ENCODE measurements at places on chromosomes 7 and 10.

GRCh38 chr10:93600446-93601145, 439 bp downstream of the RBP4 start:
- peak overlapping the region; percentile 51 for H3K4me3 ChIP-seq
- H3K4me1 ChIP-seq, result no peaks in the 10 kb centered on the region
- no peak overlapping the region for H3K27ac ChIP-seq
- H3K27me3 ChIP-seq, result peaks cover 43% of the 10 kb centered on the region
- peak; percentile 63 for DNase-seq
- H3K36me3 ChIP-seq, result no peaks in the 10 kb centered on the region

GRCh38 chr10:23053036-23053435, 42.3 kb upstream of the MSRB2 start:
- H3K27ac ChIP-seq, result no peak overlapping the region
- DNase-seq, result peak; percentile 17
- peaks cover 6% of the 10 kb centered on the region for H3K27me3 ChIP-seq
- H3K4me1 ChIP-seq, result no peaks in the 10 kb centered on the region
- no peaks in the 10 kb centered on the region for H3K36me3 ChIP-seq

GRCh38 chr7:94216944-94217461, 177.7 kb upstream of the COL1A2 start:
- H3K4me1 ChIP-seq, result no peaks in the 10 kb centered on the region
- H3K27ac ChIP-seq, result no peak overlapping the region
- no peak overlapping the region for H3K4me3 ChIP-seq
- H3K36me3 ChIP-seq, result no peaks in the 10 kb centered on the region
- no peaks in the 10 kb centered on the region for H3K27me3 ChIP-seq

DNA sequence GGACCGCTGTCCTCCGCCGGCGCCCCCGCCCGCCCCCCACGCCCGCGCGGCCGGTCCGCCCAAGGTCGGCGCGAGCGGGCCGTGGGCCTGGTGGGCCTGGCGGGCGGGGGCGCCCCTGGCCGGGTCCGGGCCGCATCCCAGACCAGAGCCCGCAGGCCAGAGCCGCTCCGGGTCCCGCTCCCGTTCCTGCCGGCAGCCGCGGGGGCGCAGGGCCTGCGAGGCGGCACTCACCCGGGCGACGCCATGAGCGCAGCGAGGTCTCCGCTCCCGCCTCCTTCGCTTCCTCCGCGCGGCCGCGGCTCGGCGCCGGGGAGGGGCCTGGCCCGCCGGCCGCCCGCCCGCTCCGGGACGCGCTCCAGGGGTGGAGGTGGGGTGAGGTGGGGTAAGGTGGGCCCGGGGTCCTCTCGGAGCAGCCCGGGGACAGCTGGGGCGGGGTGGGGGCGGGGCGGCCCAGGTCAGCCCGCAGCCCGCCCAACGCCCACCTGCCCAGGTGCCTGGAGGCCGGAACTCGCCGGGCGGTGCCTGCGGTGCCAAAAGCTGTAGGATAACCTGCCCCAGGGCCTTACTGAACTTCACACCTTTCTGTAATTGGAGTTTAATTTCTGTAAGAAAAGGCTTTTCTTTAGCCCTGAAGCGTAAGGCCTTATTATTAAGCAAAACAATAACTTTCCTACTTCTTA, at the start of gene URGCP:
Gene URGCP, minus strand, starts transcription at position 266 of the 680 bp plus-strand sequence. Its CDS starts 21 bp downstream, at position 245.
- H3K4me3 ChIP-seq, result peak within 1 kb of the TSS; percentile 79
- no peaks in the 10 kb centered on the region for H3K27me3 ChIP-seq
- peak; percentile 83 for DNase-seq
- H3K27ac ChIP-seq, result peak within 1 kb of the TSS; percentile 85
- H3K4me1 ChIP-seq, result peaks cover 20% of the 10 kb centered on the region

- H3K27me3 ChIP-seq, result no peaks in the 10 kb centered on the region
- DNase-seq, result peak; percentile 76
- peak within 1 kb of the TSS; percentile 35 for H3K27ac ChIP-seq
- peak within 1 kb of the TSS; percentile 83 for H3K4me3 ChIP-seq
These were observed at the start of gene GTF2IRD1 for GRCh38 chr7:74453322-74454011. GTF2IRD1 (plus strand) TSS chr7:74453906; CDS start chr7:74508081, 54,175 bp downstream.

DNA sequence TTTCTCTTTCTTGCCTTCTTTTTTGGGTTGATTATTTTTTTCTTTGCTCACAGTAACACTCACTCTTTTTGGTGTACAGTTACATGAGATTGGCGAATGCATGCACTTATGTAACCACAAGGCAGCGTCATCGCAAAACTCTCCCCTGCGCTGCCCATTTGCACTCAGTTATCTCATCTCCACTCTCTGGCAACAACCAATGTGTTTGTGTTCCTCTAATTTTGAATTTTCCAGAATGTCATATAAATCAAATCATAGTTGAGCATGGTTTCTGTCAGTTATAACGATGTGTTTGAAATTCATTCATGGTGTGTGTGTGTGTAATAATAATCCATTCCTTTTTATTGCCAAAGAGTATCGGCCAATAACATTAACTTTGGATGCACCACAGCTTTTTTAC, 23.0 kb upstream of the IGFBP3 start:
- H3K27me3 ChIP-seq, result no peaks in the 10 kb centered on the region
- H3K4me3 ChIP-seq, result no peak overlapping the region
- DNase-seq, result no peak
- H3K36me3 ChIP-seq, result no peaks in the 10 kb centered on the region

DNA sequence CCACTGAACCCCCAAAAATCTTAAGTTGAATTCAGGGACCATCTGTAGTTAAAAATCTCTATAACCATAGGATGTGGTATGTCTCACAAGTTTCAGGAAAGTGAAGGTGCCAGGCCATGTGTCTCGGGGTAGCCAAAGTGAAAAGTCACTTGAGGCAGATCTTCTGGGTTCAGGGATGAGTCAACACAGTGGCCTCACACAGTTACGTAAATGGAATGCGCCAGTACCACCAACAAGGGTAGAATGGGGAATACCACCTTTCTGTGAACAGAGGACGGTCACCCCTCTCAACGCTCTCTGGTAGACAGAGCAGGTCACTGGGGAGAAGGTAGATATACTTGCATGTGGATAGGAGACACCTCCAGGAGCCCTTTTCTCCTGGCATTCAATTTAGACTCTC, 71.4 kb downstream of the ELMO1 start:
- no peak overlapping the region for H3K4me3 ChIP-seq
- H3K27me3 ChIP-seq, result no peaks in the 10 kb centered on the region
- H3K36me3 ChIP-seq, result no peaks in the 10 kb centered on the region

DNA sequence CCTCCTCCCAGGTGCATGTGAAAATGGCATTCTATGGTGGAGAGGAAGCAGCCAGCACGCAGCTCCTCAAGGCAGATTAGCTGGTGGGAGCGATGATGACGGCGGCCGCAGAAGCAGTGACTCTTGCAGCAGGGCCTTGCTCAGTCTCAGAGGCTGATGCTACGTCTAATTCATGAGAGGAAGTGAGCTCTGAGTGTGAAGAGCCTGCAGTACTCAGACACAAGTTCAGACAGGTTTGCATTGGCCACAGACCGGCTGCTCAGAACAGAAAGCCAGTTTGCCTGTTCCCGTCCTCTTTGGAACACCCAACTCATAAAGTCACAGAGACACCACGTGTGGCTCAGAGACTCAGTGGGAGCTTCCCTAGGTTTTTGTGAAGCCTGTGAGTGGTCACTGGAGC, 136.5 kb downstream of the ADARB2 start:
- H3K27ac ChIP-seq, result no peak overlapping the region
- no peaks in the 10 kb centered on the region for H3K4me1 ChIP-seq
- H3K36me3 ChIP-seq, result no peaks in the 10 kb centered on the region
- DNase-seq, result no peak

GRCh38 chr10:29859521-29860130, 199.8 kb downstream of the JCAD start:
- no peak overlapping the region for H3K27ac ChIP-seq
- peaks cover 36% of the 10 kb centered on the region for H3K4me1 ChIP-seq
- H3K4me3 ChIP-seq, result peak overlapping the region; percentile 1
- no peaks in the 10 kb centered on the region for H3K36me3 ChIP-seq

DNA sequence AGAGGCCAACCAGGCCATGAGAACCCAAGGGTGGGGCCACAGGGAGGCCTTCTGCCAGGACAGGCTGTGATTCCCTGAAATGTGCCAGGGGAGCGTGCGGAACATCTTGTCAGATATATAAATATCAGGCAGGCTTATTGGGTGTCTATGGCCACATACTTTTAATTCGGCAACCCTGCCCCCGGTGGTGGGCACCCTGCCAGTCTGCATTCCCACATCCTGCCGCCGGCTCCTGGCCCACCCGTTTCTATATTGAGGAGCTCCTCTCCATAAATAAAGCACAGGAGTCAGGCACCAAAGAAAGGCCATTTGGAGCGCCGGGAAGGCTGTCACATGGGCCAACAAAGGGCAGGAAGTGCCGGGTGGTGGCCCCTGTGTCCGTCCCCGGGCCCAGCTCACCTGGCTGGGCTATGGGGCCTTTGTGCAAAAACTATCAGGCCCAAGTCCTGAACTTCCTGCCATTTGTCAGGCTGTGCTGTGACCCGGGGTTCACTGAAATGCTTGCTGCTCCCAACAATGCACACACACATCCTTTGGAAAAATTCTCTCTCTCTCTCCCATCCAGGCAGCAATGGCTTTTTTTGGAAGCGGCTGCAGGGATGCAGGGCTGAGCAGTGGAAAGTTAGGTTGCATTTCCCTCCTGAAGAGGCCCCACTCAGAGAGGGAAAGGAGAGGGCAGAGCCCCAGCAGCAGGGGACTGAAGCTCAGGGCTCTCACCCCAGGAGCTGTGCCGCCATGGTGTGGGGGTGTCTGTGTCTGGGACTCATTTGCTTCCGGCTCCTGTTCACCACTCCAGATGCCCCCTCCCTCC, 25.0 kb upstream of the PODXL start:
- no peak overlapping the region for H3K4me3 ChIP-seq
- H3K27me3 ChIP-seq, result no peaks in the 10 kb centered on the region
- no peak overlapping the region for H3K27ac ChIP-seq
- no peaks in the 10 kb centered on the region for H3K36me3 ChIP-seq
- peaks cover 2% of the 10 kb centered on the region for H3K4me1 ChIP-seq
- peak; percentile 17 for DNase-seq

GRCh38 chr7:158133515-158134271, 453.9 kb downstream of the PTPRN2 start:
- H3K27ac ChIP-seq, result no peak overlapping the region
- no peaks in the 10 kb centered on the region for H3K4me1 ChIP-seq
- DNase-seq, result no peak
- H3K4me3 ChIP-seq, result no peak overlapping the region
- no peaks in the 10 kb centered on the region for H3K27me3 ChIP-seq

- H3K27me3 ChIP-seq, result no peaks in the 10 kb centered on the region
- no peaks in the 10 kb centered on the region for H3K36me3 ChIP-seq
- DNase-seq, result no peak
- peaks cover 15% of the 10 kb centered on the region for H3K4me1 ChIP-seq
These were observed 67.6 kb downstream of the CAV1 start for GRCh38 chr7:116592445-116592844.

DNA sequence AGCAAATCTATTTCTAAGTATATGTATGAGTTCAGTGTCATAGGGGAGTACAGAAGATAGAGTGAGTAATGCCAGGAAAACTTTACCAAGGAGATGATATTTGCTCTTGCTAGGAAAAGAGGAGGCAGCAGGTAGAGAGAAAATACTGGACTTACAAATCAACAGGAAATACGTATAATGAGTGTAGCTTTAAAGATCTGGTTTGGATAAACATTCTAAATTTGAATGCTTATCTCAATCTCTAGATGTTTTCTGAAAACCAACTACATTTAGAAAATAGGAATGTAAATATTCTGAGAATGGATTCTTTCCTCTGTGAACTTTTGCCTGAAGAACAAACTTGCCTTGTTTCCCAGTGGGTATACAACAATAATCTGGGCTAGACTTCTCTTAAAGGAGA, 46.9 kb upstream of the GNAI1 start:
- H3K27me3 ChIP-seq, result no peaks in the 10 kb centered on the region
- no peaks in the 10 kb centered on the region for H3K36me3 ChIP-seq
- H3K27ac ChIP-seq, result no peak overlapping the region
- no peak overlapping the region for H3K4me3 ChIP-seq

- H3K27ac ChIP-seq, result no peak overlapping the region
- H3K4me1 ChIP-seq, result no peaks in the 10 kb centered on the region
- no peak overlapping the region for H3K4me3 ChIP-seq
- H3K36me3 ChIP-seq, result no peaks in the 10 kb centered on the region
These were observed 30.1 kb downstream of the NEUROD6 start for GRCh38 chr7:31310321-31310935.

DNA sequence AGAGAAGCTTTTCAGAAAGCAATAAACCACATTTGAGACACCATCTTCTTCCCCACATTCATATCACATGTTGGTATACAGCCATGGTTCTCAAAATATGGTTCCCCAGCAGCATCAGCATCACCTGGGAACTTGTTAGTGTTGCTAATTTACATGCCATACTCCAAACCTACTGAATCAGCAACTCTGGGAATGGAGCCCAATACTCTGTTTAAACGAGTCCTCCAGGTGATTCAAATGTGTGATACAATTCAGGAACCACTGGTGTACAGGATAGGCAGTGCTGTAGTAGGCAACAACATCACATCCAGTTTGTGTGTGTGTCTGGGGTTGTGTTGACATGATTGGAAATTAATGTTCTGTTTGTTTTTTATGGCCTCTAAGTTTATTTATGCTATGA, 47.7 kb downstream of the ZNF277 start:
- H3K4me3 ChIP-seq, result no peak overlapping the region
- H3K27ac ChIP-seq, result no peak overlapping the region
- H3K4me1 ChIP-seq, result no peaks in the 10 kb centered on the region
- no peaks in the 10 kb centered on the region for H3K36me3 ChIP-seq

- H3K27me3 ChIP-seq, result peaks cover 11% of the 10 kb centered on the region
- no peaks in the 10 kb centered on the region for H3K36me3 ChIP-seq
- H3K4me3 ChIP-seq, result no peak overlapping the region
- no peak overlapping the region for H3K27ac ChIP-seq
- no peak for DNase-seq
These were observed 35.5 kb downstream of the RBM20 start for GRCh38 chr10:110679486-110680272.

GRCh38 chr10:132373241-132373955, 23.6 kb upstream of the PWWP2B start:
- no peaks in the 10 kb centered on the region for H3K27me3 ChIP-seq
- no peaks in the 10 kb centered on the region for H3K36me3 ChIP-seq
- no peak overlapping the region for H3K4me3 ChIP-seq

DNA sequence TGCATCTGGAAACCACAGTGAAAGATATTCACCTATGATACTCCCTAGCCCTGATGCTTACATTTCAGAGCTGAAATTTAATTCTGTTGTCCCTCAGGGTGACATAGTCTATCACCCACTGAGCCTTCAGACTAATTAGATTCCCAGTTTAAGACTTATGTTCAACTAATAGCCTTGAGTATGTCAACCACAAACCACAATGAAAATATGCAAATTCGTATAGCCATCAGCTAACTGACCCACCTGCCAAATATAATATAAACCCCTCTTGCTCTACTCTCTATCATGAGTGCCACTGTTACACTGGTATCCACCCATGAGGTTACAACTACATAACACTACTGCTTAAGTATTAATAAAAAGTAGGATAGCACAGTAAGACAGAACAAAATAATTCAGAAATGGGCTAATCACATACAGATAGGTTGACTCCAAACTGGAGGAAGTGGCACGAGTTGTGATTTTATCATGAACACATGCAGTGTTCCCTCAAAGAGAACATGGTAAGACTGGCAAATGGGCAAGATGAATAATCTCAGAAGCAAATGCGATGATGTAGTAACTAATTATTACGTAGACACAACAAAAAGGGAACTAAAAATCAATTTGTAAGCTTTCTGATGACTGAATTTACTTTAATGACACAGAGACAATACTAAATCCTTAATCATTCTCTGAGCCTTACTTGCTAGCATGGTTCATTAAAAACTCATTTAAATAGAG, 290.6 kb downstream of the PARD3 start:
- no peak overlapping the region for H3K27ac ChIP-seq
- DNase-seq, result no peak
- H3K27me3 ChIP-seq, result no peaks in the 10 kb centered on the region
- H3K4me3 ChIP-seq, result no peak overlapping the region

GRCh38 chr10:77593771-77594470, 43.7 kb downstream of the KCNMA1 start:
- no peaks in the 10 kb centered on the region for H3K27me3 ChIP-seq
- H3K27ac ChIP-seq, result peak overlapping the region; percentile 96
- H3K4me1 ChIP-seq, result peaks cover 19% of the 10 kb centered on the region
- H3K36me3 ChIP-seq, result no peaks in the 10 kb centered on the region
- no peak overlapping the region for H3K4me3 ChIP-seq

Data from GM23248 (cell line).